ENCODE measurements at places on chromosomes 5 and 9. TPM values are rescaled to one million over a fixed set of nuclear protein-coding genes. Genes with fewer than 3 reads are reported as not detected.

The PCSK1 gene
- 0.22 TPM for total RNA-seq

The PCDHGA9 gene
- total RNA-seq, result 13.1 TPM

The SHOC1 gene
- not detected for total RNA-seq

The DBH gene
- total RNA-seq, result under 0.01 TPM

The PIP5K1B gene
- total RNA-seq, result 0.20 TPM

The LRRC26 gene
- total RNA-seq, result not detected

The GCNT1 gene
- 3.1 TPM for total RNA-seq

The PCDHB8 gene
- total RNA-seq, result 1.0 TPM

The ABO gene
- 10.4 TPM for total RNA-seq

The HEMGN gene
- total RNA-seq, result not detected

The CCNI2 gene
- not detected for total RNA-seq

The ZFR gene
- 83.5 TPM for total RNA-seq

The GAPT gene
- not detected for total RNA-seq

The SLC6A7 gene
- not detected for total RNA-seq

DNA sequence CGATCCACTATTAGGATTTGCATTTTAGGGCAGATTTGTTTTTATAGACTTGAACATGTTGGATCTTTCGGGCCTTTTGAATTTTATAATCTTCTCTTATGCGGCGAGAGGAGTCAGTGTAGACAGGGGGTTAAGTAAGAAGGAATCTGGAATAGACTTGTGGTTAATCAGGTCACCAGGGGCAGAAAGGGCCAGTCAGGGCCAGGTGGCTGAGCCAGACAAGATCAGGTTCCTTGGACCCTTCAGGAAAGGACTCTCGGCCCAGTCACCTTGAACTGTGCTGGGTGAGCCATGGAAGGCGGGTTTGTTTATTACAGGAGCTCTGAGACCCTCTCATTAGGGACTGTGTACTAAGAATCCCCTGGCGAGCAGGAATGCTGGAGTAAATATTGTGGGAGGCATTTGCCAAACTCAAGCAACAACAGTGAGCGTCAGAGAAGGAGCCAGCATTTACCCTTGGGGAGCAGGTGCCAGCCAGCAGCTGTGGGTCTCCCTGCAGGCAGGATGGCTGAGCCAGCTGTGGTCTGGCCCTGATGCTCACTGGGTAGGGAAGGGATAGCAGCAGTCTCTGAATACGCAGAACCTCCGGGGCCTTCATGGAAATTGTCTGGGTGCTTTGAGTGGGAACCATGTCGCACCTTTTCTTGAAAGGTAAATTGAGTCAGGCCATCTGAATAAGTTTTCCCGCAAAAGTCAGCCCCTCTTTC lies 79.2 kb downstream of the UBE2QL1 start:
- no peaks in the 10 kb centered on the region for H3K36me3 ChIP-seq
- DNase-seq, result no peak
- H3K4me1 ChIP-seq, result no peaks in the 10 kb centered on the region
- no peak overlapping the region for H3K27ac ChIP-seq

DNA sequence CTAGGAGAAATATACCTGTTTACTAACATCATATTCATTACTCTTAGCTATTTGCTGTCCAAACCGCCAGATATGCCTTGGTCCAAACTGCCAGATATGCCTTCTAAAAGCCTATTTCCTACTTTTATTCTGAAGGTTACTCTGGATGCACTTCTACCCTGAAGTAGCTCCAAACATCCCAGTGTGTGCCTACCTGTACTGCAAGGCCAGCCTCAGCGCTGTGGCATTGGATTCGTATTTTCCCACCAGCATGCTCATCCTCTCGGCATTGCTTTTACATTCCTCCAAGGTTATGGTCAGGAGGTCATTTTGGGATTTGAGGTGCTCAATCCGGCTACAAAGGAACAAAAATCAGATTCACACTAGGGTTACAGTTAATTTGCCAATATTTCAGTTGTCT lies 94.3 kb downstream of the DCP2 start:
- no peaks in the 10 kb centered on the region for H3K27me3 ChIP-seq
- H3K4me1 ChIP-seq, result no peaks in the 10 kb centered on the region
- H3K36me3 ChIP-seq, result peaks cover 42% of the 10 kb centered on the region
- no peak overlapping the region for H3K4me3 ChIP-seq
- DNase-seq, result no peak

DNA sequence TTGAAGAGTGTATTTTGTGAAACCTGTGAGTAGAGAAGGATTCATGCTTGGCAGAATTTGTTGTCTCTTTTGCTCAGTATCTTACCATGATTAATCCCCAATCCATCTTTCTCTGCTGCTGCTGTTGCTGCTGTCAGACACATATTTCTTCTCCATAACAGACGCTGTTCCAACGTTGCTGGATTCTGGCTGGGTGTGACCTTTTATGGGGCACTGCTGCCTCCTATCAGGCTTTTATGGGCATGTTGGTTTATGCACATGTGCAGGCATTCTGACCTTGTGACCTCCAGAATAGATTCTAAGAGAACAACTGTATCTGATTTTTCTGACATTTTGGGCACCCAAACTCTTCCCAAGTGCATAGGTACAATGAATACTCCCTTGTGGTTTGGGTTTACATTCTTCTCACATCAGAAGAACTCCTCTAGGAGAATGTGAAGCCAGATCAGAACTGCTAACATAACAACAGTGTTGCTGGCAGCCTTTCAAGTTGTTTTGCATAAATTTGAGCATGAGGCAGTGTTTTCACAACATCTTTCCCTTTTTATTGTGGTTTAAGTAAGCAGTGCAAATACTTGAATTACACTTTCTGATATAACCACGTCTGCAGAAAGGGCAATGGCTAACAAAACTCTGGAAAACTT lies 9.2 kb upstream of the ISL1 start:
- peaks cover 48% of the 10 kb centered on the region for H3K27me3 ChIP-seq
- no peak for DNase-seq
- H3K4me1 ChIP-seq, result no peaks in the 10 kb centered on the region
- H3K27ac ChIP-seq, result no peak overlapping the region
- no peaks in the 10 kb centered on the region for H3K36me3 ChIP-seq
- H3K4me3 ChIP-seq, result no peak overlapping the region

DNA sequence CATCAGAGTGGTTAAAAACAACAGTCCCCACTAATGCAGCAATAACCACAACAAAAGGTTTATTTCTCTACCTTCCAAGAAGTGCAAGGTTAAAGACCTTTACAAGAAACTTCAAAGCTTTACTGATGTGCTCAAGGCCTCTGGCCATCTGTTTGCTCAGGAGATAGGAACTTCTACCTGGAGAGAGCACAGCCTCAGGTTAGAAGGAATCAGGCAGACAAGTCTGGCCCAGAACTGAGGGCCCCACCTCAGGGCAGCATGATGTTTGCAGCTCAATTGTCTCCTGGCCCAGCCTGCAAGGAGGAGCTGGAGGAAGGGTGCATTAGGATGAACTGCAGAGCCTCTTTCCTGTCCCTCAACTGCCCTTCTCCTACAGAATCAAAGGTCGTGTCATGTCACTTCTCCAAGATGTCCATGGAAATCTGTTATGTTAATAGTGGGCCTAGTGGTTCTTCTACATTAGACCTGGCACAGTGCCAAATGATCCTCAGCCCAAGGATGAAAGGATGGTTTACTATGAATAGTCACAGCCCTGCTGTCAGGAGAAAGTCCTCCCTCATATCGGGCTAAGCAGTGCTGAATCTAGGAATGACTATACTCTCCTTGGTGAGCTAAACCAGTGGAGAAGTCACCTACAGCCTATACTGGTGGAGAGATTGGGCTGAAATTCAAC lies 98.9 kb upstream of the NTRK2 start:
- DNase-seq, result no peak
- H3K27ac ChIP-seq, result no peak overlapping the region
- no peaks in the 10 kb centered on the region for H3K27me3 ChIP-seq

GRCh38 chr5:175494264-175495183 lies 16.2 kb downstream of the SFXN1 start:
- H3K27me3 ChIP-seq, result no peaks in the 10 kb centered on the region
- no peak for DNase-seq
- peaks cover 70% of the 10 kb centered on the region for H3K36me3 ChIP-seq

DNA sequence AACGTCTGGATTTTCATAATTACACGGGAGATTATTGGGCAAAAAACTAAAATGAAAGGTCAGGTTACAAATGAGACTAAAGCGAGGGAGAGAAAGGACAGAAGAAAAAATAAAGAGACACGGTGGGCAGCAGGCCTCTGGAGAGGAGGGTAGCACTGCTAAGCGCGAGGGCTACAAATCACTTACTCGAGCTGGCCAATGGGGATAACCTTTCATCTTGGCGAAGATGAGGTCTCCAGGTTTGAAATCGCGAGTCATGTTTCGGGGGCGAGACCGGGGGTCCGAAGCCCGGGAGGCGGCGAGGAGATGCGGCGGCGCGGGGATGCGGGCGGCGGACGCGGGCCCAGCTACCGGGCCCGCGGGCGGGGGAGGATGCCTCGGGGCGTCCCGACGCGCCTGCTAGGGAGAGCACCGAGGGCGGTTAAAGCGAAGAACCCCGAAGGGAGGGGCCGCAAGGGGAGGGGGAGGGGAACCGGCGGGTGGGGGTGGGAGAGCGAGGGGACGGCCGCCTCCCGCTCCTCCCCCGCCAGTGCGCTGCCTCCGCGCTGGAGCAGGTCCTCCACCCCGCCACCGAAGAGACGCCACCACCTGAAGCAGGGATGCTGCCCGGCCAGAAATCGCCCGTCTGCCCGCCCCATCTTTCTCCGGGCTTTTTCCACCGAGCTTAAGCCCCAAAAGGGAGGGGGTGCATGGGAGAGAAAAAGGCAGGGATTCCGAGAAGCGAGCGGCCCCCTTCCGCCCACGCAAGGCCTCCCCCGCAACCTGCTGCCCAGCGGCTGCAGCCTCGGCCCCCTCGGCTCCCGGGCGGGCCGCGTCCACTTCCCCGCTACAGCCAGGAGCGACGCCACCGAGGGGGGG lies 610 bp downstream of the PSIP1 start:
- H3K4me3 ChIP-seq, result peak overlapping the region; percentile 68
- H3K4me1 ChIP-seq, result peaks cover 20% of the 10 kb centered on the region
- H3K27me3 ChIP-seq, result no peaks in the 10 kb centered on the region
- no peak for DNase-seq

DNA sequence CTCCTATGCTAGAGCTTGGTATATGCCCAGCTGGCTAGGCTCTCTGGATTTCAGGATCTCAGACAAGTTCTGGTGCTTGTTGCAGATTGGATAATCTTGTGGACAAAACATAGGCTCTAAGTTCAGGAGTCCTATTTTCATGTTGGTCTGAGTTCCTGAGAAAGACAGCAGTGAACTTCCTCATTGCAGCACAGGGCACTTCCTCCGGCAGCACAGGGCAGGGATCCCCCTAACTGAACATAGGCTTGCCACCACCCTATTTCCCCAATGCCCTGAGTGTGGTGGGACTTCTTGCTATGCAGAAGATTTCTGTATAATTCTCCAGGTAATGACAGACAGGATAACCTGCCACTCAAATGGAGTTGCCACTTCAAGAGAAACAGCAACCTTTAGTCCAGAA lies 220.1 kb downstream of the PIK3R1 start:
- H3K27ac ChIP-seq, result peak overlapping the region; percentile 77
- no peak for DNase-seq
- H3K4me3 ChIP-seq, result no peak overlapping the region
- no peaks in the 10 kb centered on the region for H3K36me3 ChIP-seq
- H3K4me1 ChIP-seq, result no peaks in the 10 kb centered on the region
- no peaks in the 10 kb centered on the region for H3K27me3 ChIP-seq

GRCh38 chr5:130104895-130105688 lies 200.8 kb downstream of the CHSY3 start:
- H3K4me1 ChIP-seq, result no peaks in the 10 kb centered on the region
- no peak overlapping the region for H3K4me3 ChIP-seq

- H3K4me3 ChIP-seq, result no peak overlapping the region
- H3K27me3 ChIP-seq, result peaks cover 27% of the 10 kb centered on the region
- DNase-seq, result no peak
- no peaks in the 10 kb centered on the region for H3K4me1 ChIP-seq
- no peaks in the 10 kb centered on the region for H3K36me3 ChIP-seq
- no peak overlapping the region for H3K27ac ChIP-seq
Observed at GRCh38 chr5:343461-344401, 22.2 kb downstream of the AHRR start.

DNA sequence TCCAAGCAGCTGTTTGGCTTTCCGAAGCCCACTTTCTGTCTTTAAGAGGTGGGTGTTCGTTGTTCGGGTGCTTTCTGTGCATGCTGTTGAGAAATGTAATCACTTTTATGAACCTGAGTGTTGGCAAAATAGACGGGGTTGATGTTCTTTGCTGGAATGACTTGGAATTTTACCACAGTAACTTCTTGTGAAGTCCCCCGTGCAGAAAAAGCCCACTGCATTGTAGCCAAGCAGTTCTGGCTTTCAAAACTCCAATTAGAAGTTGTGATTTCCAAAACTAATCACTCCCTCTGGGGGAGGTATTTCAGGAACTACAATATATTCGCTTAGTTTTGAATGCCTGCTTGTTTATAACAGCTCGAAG lies 111.1 kb downstream of the PAM start:
- no peaks in the 10 kb centered on the region for H3K36me3 ChIP-seq
- H3K4me1 ChIP-seq, result peaks cover 38% of the 10 kb centered on the region
- H3K27ac ChIP-seq, result peak overlapping the region; percentile 40
- no peaks in the 10 kb centered on the region for H3K27me3 ChIP-seq

GRCh38 chr5:154544646-154545045 lies 66.6 kb upstream of the HAND1 start:
- no peaks in the 10 kb centered on the region for H3K4me1 ChIP-seq
- H3K36me3 ChIP-seq, result no peaks in the 10 kb centered on the region
- H3K4me3 ChIP-seq, result no peak overlapping the region
- H3K27ac ChIP-seq, result no peak overlapping the region
- no peaks in the 10 kb centered on the region for H3K27me3 ChIP-seq

DNA sequence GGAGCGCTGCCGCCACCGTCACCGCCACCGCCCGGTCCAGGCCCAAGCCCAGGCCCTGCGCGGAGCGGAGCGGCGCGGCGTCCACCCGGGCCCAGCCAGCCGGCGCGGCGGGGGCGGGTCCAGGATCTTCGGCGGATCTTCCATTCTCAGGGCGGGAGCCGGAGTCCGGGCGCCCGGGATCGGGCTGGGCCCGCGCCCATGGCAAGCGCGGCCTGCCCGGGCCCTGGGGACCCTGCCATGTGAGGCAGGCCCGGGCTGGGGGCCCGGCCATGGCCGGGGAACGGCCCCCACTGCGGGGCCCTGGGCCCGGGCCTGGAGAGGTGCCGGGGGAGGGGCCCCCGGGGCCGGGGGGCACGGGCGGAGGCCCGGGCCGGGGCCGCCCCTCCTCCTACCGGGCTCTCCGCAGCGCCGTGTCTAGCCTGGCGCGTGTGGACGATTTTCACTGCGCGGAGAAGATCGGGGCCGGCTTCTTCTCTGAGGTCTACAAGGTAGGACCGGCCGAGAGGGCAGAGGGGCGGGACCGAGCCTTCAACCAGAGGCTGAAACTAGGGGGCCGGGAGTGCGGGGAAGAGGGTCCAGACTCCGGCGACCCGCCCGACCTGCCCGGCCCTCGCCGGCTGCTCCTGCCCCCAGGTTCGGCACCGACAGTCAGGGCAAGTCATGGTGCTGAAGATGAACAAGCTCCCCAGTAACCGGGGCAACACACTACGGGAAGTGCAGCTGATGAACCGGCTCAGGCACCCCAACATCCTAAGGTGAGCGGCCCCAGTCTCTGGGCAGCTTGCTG lies 482 bp downstream of the TESK1 start:
- no peak for DNase-seq
- H3K36me3 ChIP-seq, result no peaks in the 10 kb centered on the region
- H3K4me3 ChIP-seq, result peak overlapping the region; percentile 94
- H3K4me1 ChIP-seq, result peaks cover 23% of the 10 kb centered on the region
- peak overlapping the region; percentile 90 for H3K27ac ChIP-seq
